ENCODE measurements at places on chromosomes 7 and 10.

- DNase-seq: no peak
These were observed 16.0 kb downstream of the AKR1C8 start for GRCh38 chr10:5168897-5169420.

DNA sequence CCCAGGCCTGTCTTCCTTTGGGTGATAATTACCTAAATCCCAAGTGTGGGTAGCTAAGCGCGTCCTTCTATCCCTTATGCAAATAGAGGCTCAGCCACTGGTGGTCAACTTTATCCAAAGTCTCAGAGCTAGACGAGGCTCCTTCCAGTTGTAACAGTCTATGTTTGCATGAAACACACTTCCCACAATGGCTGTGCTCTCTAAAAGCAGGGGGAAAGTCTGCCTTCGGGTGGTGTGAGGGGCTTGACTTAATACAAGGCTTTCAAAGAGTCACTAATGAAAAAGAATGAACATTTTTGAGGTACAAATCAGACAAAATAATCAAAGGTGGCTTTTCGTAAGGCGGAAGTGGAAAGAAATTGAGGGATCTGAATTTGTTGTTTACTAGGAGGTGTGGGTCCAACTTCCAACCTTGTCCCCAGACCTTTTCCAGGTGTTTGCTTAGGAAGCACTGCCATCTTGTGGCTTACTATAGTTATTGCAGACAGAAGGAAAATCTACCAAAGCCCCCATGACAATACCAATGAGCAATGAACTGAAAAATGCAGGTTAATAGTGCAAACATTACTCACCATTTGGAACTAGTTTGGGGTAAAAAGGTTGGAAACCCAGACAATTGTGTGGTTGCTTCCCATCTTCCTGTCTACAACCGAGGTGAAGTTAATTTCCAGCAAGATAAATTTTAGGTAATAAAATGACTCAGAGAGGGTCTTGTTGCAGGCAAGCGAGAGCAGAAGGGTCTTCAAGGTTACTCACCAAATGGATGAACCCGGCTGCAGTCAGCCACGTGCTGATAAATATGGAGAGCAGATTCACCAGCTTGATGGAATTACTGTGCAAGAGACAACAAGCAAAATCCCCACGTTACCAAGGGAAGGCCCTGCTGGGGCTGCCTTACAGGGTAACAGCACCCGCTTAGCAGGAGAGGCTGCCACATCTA lies 525.7 kb downstream of the KCNMA1 start:
- DNase-seq: no peak

DNA sequence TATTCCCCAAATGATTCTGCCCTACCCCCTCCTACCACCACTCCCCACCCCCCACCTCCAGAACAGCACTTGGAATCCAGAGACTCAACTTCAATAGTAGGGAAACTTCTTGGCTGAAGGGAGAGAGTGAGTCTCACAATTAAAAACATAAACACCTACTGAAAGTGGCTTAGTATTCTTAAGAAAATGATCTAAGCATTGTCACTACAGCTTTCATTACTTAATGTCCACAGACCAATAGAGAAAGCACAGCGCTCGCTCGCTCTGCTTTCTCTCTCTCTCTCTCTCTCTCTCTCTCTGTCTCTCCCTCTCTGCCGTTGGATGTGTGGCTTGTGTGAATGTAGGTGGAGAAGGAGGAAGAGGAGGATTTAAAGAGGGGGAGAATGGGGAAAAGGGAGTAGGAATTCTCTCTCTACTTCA lies 1.5 kb upstream of the SEMA3A start:
- DNase-seq: no peak

GRCh38 chr7:120869700-120870099 lies 11.8 kb upstream of the TSPAN12 start:
- no peak for DNase-seq

GRCh38 chr10:45444976-45445898 lies 71.2 kb downstream of the ALOX5 start:
- no peak for DNase-seq

DNA sequence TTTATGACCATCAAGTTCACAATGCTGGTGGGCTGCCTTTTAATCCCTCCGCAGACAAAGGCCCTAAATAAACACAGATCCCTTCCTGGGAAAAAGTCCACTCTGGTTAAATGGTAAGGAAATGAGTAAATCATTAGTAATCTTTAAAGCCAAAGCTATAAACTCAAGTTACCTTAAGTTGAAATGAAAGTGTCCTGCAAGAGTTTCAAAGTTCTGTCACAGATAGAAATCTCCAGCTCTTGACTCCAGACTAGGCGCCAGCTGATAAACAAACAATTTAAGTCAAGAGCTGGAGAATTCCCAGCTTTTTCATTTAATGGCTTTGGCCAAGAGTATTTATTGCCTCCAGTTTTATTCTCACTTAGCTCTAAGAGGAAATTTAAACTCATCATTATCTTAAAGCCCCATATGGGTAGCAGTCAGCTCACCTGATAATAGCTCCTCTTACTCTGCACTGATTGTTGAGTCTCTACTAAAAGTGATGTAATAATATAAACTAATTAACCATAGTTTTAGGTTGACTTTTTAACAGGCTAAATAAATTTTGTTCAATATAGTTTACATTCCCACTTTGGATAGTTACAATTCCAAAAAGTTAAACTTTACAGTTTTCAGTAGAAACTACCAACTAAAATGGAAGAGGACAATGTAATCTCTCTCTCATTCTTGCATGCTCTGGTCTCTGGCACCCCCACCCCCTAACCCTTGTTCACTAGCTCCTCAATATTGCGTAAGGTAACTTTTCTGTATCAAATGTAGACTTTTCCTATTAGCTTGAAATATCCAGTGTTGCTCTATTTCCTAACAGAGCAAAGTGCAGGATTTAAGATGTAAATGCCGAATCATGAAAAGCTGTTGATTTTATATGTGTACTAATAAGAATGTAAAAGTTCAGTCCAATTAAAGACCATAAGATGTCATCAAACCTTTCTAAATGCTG lies 56.1 kb downstream of the HIBADH start:
- no peak for DNase-seq

DNA sequence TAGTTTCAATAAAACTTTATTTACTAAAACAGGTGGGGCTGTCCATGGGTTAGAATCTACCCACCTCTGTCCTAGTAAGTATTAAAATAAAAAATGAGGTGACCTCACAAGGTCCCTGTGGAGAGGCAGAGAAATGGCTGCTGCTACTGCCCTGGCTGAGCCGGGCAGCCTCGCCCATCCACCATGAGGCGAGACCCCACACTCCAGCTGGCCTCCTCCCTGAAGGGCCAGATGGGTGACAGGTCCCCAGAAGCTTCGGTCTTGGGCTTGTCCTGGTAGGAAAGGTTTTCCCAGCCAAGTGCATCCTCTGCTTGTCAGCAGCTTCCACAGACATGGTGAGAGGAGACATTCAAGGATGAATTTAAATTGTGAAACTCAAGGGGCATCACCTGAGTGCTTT lies 565.8 kb downstream of the PTPRN2 start:
- no peak for DNase-seq

- no peak for DNase-seq
These were observed 68.4 kb upstream of the PALS2 start for GRCh38 chr7:24504836-24505235.

DNA sequence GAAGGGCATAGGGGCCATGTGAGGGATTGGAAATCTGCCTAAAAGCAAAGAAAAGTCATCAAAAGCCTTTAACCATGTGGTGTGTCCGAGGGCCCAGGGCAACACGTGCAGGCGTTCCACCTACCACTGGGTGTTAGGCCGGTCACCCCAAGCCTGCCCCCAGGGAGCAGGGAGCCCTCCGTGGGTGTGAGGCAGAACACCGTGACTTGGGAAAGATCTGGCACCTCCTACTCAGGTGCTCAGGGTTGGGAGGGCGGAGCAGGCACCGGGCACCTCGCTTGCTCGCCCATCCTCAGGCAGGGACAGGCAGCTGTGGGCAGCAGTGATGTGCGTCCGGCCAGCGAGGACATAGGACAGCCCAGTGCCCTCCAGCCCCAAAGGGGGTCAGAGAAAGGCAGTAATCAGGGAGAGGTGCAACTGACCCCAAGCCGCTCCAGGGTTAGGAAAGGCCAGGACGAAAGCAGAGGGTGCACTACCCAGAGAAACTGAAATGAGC lies 80.7 kb upstream of the CHST15 start:
- DNase-seq: no peak

GRCh38 chr7:44555350-44555749 lies 14.2 kb upstream of the NPC1L1 start:
- no peak for DNase-seq

- no peak for DNase-seq
These were observed 140.9 kb downstream of the AUTS2 start for GRCh38 chr7:69739190-69739589.

- DNase-seq: no peak
These were observed 75.6 kb downstream of the KCNMA1 start for GRCh38 chr10:77561991-77562390.

GRCh38 chr10:19713800-19714525 lies 102.3 kb upstream of the PLXDC2 start:
- DNase-seq: no peak

GRCh38 chr10:123859653-123860050 lies 32.0 kb downstream of the CPXM2 start:
- DNase-seq: no peak

DNA sequence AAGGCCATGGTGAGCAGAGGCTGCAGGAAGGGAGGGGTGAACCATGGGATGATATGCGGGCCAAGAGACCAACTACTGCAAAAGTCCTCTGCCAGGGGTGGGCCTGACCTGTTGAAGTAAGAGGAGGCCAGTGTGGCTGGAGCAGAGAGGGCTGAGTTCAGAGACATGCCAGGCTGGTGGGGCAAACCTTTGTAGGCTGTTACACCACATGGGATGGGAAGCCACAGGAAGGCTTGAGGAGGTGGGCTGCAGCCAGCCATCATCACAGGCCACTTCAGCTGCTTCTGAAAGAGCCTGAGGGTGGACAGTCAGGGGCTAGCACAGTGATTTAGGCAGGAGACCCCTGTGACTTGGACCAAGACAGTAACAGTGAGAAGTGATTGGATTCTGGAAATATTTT lies 20.3 kb downstream of the CXCL12 start:
- no peak for DNase-seq

DNA sequence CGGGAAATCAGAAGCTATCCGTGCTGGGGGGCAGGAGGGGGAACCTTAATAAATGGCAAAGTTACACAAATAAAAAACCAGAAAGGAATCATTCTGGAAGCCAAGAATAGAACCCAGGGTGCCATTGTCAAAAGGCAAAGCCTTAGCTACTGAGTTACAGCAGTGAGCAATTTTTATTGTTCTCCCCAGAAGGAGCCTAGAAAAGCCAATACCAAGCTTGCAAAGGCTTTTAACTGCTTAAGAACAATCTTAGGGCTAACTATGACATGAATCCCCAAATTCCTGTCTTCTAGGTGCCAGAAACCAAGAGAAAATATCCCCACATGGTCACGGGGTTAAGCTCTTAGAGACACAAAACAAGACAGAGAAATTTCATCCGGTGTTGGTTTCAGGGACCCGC lies 482.7 kb downstream of the CCSER2 start:
- no peak for DNase-seq

DNA sequence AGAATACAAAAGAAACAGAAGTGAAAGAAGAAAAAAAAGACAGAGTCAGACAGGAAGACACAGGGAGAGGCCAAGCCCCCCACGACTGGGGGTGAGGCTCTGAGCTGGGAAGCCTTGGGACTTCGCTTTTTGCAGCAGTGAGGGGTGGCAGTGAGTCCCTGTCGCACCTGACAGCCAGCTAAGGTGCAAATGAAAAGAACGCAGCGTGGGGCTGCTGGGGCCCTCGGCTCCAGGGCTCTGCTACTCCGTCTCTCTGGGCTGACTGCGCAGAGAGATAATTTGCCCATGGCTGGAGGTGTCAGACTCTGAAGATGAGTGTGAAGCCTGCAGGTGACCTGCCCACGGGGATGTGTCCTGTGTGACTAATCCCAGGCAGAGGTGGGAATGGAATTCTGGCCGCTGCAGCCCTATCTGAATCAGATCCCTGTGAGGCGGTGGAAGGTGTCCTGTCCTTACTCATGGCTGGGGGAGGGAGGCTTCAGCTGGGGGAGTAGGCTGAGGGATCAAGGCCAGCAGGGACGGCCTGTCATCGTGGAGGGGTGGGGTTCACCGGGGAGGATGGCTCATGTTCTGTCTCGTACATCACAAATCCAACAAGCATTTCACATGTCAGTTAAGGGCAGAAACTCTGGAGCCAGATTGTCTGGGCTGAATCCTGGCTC lies 96.4 kb downstream of the SLIT1 start:
- no peak for DNase-seq

DNA sequence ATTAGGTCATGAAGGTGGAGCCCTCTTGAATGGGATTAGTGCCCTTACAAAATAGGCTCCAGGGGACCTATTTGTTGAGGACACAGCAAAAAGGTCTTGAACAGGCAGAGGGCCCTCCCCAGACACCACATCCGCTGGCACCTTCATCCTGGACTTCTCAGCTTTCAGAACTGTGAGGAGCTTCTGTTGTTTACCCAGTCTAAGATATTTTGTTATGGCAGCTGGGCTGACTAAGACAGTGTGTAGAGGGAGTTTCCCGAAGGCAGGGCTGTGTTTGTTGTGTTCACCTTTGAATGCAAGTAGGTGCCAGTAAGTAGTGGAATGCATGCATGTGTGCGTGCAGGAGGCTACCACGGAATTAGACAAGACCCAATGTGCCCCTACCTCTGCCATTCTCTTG lies 106.7 kb downstream of the PTPRE start:
- DNase-seq: no peak

GRCh38 chr7:2138146-2138765 lies 94.5 kb downstream of the MAD1L1 start:
- no peak for DNase-seq

DNA sequence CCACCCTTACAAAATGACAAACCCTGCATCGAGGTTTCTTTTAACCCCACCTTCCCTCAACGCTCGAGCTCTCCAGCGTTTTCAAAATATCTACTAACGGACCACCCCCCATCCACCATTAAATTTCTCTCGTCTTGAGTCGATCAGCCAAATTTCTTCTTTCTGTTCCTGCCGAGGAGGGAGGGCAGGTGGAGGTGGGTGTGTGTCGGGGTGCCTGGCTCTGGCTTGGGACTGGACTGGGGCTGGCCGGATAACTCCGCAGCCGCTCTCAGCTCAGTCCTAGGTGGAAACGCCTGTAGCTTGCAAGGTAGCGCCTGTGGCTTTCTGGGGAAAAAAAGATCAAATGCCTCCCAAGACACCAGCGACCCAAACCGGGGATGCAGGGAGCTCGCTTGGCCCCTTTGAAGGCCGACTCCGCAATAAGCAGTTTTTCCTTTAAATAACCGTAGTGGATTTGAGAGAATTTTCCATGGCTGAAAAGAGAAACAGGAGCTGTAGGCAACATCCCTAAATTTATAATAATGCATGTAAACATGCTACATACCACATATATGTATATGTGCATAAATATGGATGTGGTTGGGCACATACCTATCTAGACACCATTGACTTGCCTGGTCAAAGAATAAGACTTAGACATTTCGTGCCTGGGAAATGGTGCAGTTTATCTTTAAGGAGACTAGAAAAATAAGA lies 1.9 kb upstream of the TMEM178B start:
- no peak for DNase-seq

- no peak for DNase-seq
These were observed at the start of gene DIP2C for GRCh38 chr10:689452-690371. Gene DIP2C (minus strand): TSS chr10:689668. CDS start chr10:689578, 90 bp downstream.

- no peak for DNase-seq
These were observed 86.5 kb downstream of the LSM5 start for GRCh38 chr7:32403463-32404229.
